Fibroblast of villous mesenchyme (primary cell): ENCODE measurements at places on chromosomes 4 and X.
A peak's percentile ranks its signal among the peaks of the same experiment; 100 is the strongest.

DNA sequence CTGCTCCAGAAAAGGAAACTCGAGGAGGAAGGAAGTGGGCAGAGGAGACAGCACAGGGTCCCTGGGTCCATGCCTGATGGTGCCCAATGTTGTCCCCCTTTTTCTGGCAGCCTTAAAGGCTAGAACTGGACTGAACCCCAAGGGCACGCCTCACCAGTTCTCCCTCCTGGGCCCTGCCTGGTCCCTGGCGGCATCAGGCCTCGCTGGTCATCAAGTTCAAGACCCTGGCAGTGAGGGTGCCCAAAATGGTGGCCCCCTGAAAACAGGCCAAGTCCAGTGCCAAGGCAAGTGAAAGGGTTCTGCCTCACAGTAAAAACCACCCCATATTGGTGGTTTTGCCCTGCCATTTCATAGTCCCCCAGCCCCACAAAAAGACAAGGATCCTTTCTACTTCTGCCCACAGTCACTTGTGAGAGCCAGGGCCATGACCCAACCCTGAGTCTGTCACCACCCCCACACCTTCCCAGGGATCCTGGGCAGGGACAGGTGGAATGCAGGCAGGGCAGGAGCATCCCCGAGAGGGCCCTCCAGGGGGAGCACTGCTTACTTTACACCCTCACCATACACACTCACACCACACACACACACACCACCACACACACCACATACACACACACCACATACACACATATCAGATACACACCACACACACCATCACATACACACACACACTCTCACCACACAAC, 107.6 kb downstream of the DCTD start:
- DNase-seq, result no peak

DNA sequence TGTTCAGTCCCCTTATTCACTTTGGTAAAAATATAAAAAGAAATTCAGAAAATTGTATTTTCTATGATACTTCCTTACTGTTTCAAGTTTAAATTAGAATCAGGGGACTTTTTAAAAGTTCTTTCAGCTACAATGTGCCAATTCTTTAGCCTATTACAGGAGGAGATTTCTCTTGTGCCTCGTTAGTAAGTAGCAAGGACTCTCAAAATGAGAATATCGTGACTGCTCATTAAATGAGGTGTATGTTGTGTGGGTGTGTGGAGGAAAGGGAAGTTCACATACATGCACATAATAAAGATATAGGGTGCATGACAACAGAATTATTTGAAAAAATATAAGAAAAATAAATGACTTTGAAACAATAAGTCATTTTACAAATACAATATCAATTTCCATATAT, 190.5 kb downstream of the DTHD1 start:
- no peak for DNase-seq

DNA sequence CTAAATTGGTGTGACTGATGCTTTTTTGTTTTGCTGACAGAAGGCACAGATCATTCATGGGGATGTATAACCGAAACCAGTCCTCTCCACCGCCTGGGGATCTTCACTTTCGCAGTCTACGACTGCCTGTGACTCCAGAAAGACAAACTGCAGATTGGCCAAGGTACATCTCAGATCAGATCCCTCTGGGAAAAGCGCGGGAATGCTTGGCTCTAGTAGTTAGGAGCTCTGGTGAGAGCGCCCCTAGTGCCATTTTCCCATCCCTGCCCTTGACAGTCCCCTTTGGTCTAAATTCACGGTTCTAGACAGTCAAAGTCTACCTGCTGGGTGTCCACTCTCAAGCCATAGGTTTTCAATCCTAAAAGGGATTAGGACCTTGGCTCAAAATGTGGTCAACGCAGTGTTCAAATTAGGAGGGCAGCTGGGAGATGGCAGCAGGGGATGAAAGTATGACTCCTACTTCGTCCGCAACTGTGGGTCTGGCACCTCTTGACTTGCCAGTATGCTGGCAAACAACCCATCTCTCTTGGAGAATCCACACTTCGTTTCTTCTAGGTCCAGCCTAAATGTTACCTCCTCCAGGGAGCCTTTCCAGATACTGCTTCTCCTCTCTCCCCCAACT, 6.9 kb upstream of the HAND2 start:
- DNase-seq, result peak; percentile 68

GRCh38 chrX:46965125-46965758, 53.0 kb downstream of the JADE3 start:
- peak; percentile 65 for DNase-seq

- DNase-seq, result no peak
These were observed 29.6 kb downstream of the NOP14 start for GRCh38 chr4:2933566-2934076.

- DNase-seq, result no peak
These were observed 22.1 kb upstream of the AMTN start for GRCh38 chr4:70496231-70496630.

GRCh38 chrX:132590350-132591026, 101.7 kb upstream of the MBNL3 start:
- no peak for DNase-seq

GRCh38 chr4:46444318-46445000, 54.5 kb upstream of the GABRA2 start:
- no peak for DNase-seq

DNA sequence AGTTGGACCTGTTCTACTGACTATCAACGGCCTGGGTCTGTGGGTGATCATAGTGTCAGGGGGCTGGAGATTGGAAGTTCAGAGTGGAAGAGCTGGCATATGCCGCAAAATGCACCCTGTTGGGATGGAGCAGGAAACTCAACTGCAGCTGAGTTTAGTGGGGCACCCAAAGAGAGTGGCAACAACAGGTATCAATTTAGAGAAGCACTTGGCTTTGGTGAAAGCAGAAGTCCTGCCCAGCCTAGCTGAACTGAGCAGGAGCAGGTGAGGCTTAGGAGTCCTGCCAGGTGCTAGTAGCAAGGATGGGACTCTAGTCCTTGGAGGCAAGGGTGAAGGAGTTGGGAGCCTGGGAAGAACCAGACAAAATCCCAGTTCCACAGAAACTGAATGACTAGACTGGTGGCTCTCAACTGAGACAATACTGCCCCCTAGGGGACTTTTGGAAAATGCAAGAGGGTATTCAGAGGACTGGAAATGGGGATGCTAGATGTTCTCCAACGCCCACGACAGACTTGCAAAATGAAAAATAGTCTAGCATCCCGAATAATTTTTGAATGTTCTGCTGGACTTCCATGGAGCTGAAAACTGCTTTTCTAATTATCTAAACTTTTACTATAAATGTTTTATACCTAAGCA, 49.4 kb downstream of the RTL9 start:
- peak; percentile 79 for DNase-seq

- no peak for DNase-seq
These were observed 2.4 kb upstream of the CFAP299 start for GRCh38 chr4:80333121-80333520.

- no peak for DNase-seq
These were observed 581.1 kb downstream of the SPRY1 start for GRCh38 chr4:123977641-123978081.

DNA sequence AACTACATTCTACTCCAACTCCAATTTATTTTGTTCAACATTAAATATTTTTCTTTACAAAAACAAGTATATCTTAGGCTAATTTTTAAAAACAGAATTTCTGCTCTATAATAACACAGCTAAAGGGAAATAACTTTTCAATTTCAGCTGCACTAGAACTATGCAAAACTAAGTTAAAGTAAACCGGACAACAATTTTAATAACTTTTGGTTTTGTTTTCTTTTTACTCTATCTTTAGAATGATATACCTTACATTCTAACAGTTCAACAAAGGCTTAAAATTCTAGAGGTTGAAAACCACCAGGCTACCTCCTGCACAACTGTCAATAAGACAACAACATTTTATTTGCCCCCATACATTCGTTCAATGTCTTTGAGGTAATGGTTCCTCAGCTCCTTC, 18.7 kb upstream of the KCNE5 start:
- no peak for DNase-seq

GRCh38 chr4:94558392-94558904, 106.7 kb downstream of the PDLIM5 start:
- no peak for DNase-seq

DNA sequence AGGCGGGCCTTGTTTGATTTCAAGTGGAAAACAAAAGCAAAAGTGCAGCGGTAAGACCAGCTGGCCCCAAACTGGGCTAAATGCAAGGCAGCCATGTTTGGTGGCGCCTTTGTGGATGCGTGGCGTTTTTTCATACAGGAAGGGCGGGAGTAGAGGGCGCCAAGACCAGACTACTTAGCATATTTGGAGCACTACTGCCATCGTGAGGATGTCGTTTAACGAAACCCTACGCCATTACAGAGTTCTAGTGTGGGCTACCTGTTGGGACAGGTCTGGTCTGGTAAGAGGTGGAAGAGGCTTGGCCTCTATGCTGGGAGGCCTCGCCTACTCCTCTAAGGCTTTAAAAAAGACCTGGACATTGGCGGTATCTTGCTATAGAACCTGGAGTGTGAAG, 230.7 kb upstream of the STK26 start:
- DNase-seq, result peak; percentile 97

DNA sequence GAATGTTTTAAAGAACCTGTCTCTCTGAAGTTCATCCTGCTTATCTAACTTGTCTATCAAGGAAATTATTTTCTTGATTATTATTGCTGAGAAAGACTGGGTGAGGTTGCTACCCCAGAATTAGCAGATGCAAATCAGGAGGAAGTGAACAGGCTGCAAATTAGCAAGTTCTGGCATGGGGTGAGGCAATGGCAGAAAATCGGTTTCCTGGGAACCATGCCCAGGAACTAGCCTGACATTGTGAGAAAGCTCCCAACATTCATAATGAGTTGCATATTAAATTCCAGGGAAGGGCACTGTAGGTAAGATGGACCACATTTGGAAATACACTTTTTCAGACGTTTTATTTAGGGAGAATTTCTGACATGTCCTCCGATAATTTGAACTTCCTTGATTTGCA, 11.6 kb downstream of the ARSF start:
- no peak for DNase-seq

- no peak for DNase-seq
These were observed 54.6 kb downstream of the C4orf50 start for GRCh38 chr4:5963611-5964010.
